Lung microvascular endothelial cell (primary cell): ENCODE measurements at places on chromosomes 6 and 20. TPM values are rescaled to one million over a fixed set of nuclear protein-coding genes. Genes with fewer than 3 reads are reported as not detected.

The FILIP1 gene
- total RNA-seq, result 3.7 and 13.3 TPM in 2 replicates

The MLIP gene
- total RNA-seq, result 0.99 and 1.1 TPM in 2 replicates

The CCDC170 gene
- under 0.01 TPM in 1 of 2 replicates, not detected in the other for total RNA-seq

The CAPN11 gene
- 0.20 and 0.65 TPM in 2 replicates for total RNA-seq
